ENCODE measurements at places on chromosomes 12 and 14. TPM values are rescaled to one million over a fixed set of nuclear protein-coding genes. Genes with fewer than 3 reads are reported as not detected.
A peak's percentile ranks its signal among the peaks of the same experiment; 100 is the strongest.

GRCh38 chr12:11718768-11719253 lies 69.3 kb downstream of the ETV6 start:
- DNase-seq = no peak

DNA sequence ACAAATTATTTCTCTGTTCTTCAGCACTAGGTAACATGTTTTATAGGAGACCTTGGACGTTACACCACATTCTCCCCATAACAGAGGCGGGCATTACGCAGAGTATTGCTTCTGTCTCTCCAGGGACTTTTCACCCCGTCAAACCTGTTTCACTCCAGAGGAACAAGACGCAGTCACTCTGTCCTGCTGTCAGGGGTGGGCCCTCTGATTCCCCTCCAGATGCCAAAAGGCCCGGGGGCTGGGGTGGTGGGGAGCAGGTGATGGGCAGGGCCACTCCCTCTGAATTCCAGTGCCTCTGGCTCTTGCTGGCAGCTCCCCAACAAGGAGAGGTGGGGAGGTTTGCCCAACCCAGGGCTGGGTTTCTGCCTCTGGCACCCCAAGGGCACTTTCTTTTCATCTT lies 71.9 kb downstream of the NTF3 start:
- DNase-seq = peak; percentile 83

ANKS1B gene
- 1.7 TPM for polyA plus RNA-seq

GRCh38 chr14:73809391-73809790 lies 42.2 kb upstream of the PTGR2 start:
- DNase-seq = no peak

CBLN3 gene
- polyA plus RNA-seq = 2.6 TPM

VWF gene
- 9.6 TPM for polyA plus RNA-seq

PRB2 gene
- polyA plus RNA-seq = not detected

DNA sequence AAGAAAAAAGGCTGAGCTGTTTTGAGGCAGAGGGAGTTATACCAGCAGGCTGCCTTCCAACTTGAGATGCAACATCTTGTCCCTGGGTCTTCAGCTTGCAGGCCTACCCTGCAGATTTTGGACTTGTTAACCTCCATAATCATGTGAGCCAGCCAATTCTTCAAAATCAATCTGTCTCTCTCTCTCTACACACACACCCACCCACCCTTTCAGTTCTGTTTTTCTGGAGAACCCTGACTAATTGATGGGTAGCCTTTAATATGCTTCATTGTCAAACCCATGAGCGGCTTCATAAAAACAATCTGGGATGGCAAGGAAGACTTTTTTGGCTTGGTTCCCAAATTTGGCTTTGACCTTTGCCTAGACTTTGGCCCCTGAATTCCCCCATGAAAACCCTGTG lies 113.9 kb downstream of the TMX1 start:
- no peak for DNase-seq

FGD6 gene
- 1.2 TPM for polyA plus RNA-seq

DNA sequence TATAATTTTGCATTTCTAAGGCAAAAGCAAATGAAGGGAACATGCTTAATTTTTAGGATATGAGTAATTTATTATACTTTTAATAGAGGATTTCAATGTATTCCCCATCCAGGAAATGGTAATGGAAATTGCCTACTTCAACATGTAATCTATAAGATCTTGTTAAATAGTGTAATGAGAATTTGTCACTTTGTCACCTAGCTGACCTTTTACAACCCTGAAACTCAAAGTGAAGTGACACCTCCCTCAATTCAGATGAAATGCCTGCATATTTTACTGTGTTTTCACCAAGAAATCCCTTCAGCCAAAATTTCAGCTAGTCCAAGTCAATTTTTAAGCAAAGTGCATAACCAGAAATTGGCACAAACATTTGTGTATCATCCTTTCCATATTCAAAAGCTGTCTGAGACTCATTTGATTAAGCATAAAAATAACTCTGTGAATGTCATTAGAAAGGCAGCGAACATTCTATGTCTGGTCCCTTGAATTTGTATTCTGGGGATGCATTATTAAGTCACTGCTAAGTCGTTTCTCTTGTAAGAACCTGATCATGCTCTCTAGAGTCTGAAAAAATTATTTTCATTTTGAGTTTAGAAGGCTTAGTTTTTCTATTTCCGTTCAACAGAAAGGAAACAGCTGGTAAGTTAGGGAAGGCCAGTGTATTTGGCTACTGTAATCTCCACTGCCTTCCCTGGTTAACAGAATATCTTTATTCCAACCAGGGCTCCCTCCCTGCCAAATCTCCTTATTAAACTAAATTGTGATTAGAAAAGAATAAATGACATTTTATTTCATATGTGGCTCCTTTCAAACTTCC lies 100.8 kb downstream of the IGF1 start:
- no peak for DNase-seq

GRCh38 chr14:91126761-91127160 lies 12.9 kb downstream of the DGLUCY start:
- DNase-seq = no peak

GRCh38 chr12:4908684-4909409 lies 858 bp upstream of the KCNA1 start:
- peak; percentile 42 for DNase-seq

NPC2 gene
- polyA plus RNA-seq = 435 TPM

FGF6 gene
- polyA plus RNA-seq = not detected

- DNase-seq = no peak
Observed at GRCh38 chr14:27184427-27184826, 586.6 kb upstream of the NOVA1 start.

GRCh38 chr12:7450667-7451066 lies 6.7 kb upstream of the CD163L1 start:
- no peak for DNase-seq

- DNase-seq = no peak
Observed at GRCh38 chr12:75374971-75375370, 15.9 kb upstream of the GLIPR1L2 start.

DNA sequence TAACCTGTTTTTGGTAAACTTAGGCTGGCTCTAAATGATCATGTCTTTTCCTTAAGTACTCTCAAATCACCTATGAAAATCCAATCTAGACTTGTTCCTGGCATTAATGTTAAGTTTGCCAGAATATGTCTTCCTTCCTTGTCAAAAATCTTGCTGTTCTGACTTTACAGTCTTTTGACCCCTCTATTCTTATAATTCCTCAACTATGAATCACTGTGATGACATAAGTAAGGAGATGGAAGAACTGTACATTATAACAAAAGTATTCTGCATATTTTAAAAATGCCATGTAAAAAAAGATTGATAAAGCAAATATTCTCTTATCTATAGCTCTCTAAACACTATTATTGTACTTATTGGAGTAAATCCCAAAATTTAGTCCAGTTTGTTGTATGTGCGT lies 51.4 kb upstream of the BAZ1A start:
- no peak for DNase-seq

STAC3 gene
- polyA plus RNA-seq = 1.5 TPM

DNA sequence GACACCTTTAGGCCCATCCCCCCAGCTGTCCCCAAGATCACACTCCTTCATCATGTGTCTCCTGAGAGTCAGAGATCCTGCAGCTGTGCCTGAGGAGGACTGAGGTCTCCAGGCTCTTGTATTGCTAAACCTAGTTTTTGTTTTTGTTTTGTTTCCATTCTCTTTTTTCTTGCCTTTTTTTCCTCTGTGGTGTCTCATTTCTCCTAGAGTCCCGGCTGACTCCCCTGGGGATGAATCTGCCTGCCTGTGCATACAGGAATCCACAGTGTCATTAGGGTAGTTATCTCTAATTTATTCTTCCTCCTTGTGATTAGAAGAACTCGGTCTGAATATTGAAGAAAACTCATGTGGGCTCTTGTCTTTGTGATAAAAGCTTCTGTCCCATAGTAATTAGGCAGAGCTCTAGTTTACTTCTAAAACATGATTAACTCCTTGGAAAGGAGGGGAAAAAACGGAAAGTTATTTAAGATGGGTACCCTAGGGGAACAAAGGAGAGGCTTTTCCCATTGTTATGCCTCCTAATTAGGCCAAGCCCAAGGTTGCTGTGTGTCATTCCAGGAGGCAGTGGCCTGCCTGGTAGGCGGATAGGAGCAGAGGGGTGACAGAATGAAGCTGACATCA lies 343.2 kb downstream of the ZFP36L1 start:
- no peak for DNase-seq

DNA sequence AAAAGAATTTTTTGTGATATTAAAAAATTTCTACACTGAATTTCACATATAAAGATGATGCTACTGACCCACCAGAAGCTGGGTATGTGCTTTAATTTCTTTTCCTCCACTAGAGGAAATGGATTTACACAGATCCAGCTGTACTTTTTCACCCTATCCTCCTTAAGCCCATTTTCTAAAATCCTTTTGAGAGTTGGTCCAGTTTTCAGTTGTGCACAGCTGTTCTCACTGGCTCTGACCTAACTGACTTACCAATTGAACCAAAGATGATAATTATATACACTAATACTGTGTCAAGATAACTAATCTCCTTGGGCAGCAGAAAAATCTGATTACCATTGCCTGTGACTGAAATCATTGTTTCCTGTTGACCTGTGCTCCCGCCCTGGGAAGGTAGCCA lies 108.5 kb downstream of the ZFC3H1 start:
- no peak for DNase-seq

DNA sequence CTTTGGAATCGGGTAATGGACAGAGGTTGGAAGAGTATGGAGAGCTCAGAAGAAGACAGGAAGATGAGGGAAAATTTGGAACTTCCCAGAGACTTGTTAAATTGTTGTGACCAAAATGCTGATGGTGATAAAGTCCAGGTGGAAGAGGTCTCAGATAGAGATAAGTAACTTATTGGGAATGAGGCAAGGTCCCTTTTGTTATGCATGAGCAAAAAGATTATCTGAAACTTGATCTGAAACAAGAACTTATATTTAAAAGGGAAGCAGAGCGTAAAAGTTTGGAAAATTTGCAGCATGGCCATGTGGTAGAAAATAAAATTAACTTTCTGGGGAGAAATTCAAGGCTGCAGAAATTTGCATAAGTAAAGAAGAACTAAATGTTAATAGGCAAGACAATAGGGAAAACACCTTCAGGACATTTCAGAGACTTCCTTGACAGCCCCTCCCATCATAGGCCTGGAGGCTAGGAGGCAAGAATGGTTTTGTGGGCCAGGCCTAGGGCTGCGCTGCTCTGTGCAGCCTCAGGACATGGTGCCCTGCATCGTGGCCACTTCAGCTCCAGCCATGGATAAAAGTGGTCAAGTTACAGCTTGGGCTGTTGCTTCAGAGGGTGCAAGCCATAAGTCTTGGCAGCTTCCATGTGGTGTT lies 425.7 kb upstream of the PRICKLE1 start:
- no peak for DNase-seq

DNA sequence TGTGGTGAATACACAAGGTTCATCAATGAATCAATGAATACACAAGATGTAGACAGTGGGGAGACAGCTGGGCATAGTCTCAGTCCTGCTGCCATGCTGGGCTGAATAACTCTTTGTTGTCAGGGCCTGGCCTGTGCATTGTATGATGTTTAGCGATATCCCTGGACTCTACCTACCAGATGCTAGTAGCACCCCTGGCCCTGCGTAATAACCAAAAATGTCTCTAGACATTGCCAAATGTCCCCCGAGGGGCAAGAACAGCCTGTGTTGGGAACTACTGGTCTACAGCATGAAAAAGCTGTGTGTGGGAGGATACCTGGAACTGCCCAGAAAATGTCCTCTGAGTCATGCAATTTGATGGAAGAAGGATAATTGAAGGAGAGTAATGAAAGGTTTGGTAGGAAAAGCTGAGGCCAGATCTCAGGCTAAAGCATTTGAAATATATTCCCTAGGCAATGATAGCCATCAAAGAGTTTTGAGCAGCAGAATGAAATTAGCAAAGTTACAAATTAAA lies 128.2 kb downstream of the TMEM30B start:
- no peak for DNase-seq

LRR1 gene
- polyA plus RNA-seq = 7.7 TPM

GRCh38 chr14:37870632-37871346 lies 275.4 kb downstream of the TTC6 start:
- no peak for DNase-seq

- DNase-seq = no peak
Observed at GRCh38 chr12:95674163-95674562, 116.4 kb downstream of the NTN4 start.

- DNase-seq = no peak
Observed at GRCh38 chr12:116524964-116525379, 34.2 kb upstream of the MAP1LC3B2 start.

DNA sequence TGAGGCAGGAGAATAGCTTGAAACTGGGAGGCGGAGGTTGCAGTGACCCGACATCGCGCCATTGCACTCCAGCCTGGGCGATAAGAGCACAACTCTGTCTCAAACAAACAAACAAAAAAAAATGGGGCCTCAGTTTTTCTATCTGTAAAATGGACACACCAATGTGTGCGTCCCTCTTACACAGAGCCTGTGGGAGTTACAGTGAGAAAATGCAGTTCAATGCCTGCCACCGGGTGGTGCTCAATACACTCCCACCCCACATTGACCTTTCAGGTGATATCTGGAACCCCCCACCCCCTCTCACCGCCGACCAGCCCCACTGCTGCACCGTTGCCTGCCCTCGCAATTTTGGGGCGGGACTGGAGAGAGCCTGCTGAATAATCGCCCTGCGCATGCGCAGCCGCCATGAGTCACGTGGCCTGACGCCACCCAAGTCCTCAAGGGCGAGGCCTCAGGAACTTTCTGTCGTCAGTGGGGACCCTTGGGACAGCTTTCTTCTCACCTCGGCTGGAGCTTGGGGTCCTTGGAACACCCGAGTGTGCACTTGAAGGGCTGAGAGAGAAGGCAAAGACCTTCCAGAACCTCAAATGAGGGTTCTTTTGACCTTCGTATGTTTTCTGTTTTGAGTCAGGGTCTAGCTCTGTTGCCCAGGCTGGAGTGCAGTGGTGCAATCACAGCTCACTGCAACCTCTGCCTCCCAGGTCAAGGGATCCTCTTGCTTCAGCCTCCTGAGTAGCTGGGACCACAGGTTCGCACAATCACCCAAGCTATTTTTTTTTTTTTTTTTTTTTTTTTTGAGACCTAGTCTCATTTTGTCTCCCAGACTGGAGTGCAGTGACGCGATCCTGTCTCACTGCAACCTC lies 14.6 kb upstream of the CABP1 start:
- DNase-seq = no peak

GRCh38 chr12:57545809-57546437 lies 1.1 kb downstream of the DCTN2 start:
- no peak for DNase-seq
